Thoracic aorta (tissue), 2 donors: ENCODE measurements at places on chromosomes 2 and 18. TPM values are rescaled to one million over a fixed set of nuclear protein-coding genes. Genes with fewer than 3 reads are reported as not detected.

- no peaks in the 10 kb centered on the region for H3K4me1 ChIP-seq
- H3K27ac ChIP-seq: no peak overlapping the region
- H3K36me3 ChIP-seq: no peaks in the 10 kb centered on the region
- no peaks in the 10 kb centered on the region for H3K27me3 ChIP-seq
Measured at GRCh38 chr2:161979490-161979889, 94.5 kb downstream of the DPP4 start.

NOL4 gene
- total RNA-seq: not detected

SLC4A5 gene
- 2.2 TPM for total RNA-seq

- H3K4me1 ChIP-seq: peaks cover 38% of the 10 kb centered on the region
- DNase-seq: no peak
- H3K36me3 ChIP-seq: no peaks in the 10 kb centered on the region
- H3K4me3 ChIP-seq: no peak overlapping the region
- H3K27ac ChIP-seq: no peak overlapping the region
- H3K27me3 ChIP-seq: no peaks in the 10 kb centered on the region
Measured at GRCh38 chr2:143720095-143720664, 591.0 kb downstream of the ARHGAP15 start.

DNA sequence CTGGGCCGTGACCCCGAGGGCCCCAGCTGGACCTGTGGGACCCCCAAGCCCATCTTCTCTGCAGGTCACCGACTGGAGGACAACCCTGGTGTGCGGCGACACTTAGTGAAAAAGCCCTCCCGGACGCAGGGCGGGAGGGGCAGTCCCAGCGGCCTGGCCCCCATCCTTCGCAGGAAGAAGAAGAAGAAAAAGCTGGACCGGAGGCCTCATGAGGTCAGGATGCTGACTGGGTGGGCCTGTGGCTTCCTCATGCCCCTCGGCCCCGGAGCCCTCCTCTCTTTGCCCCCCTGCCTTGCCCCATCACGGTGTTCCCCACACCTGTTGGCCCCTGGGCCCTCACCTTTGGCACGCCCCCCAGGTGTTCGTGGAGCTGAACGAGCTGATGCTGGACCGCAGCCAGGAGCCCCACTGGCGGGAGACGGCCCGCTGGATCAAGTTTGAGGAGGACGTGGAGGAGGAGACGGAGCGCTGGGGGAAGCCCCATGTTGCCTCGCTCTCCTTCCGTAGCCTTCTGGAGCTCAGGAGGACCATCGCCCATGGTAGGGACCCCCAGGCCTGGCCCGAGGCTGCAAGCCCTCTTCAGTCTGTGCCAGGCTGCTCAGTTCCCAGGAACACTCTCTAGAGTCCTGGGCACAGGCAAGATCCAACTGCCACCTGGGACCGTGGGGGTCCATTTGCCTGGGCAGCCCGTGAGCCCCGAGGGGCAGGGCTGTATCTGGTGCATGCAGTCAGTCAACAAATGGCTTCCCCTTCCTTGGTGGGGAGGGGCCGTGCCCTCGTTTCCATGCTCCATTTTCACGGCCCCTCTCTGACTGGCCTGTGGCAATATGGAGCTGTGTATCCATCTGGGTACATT is 4.7 kb downstream of the SLC4A3 start:
- H3K36me3 ChIP-seq: no peaks in the 10 kb centered on the region
- no peaks in the 10 kb centered on the region for H3K27me3 ChIP-seq
- no peak overlapping the region for H3K4me3 ChIP-seq
- peaks cover 3% of the 10 kb centered on the region for H3K4me1 ChIP-seq
- H3K27ac ChIP-seq: no peak overlapping the region

- no peak for DNase-seq
- no peaks in the 10 kb centered on the region for H3K4me1 ChIP-seq
- no peaks in the 10 kb centered on the region for H3K27me3 ChIP-seq
- no peak overlapping the region for H3K4me3 ChIP-seq
- H3K27ac ChIP-seq: no peak overlapping the region
Measured at GRCh38 chr2:223538920-223539440, 63.2 kb downstream of the SCG2 start.

ESPNL gene
- not detected for total RNA-seq

ABHD1 gene
- total RNA-seq: not detected

GRCh38 chr18:63142594-63143225 is 176.9 kb downstream of the BCL2 start:
- no peaks in the 10 kb centered on the region for H3K27me3 ChIP-seq
- no peak overlapping the region for H3K27ac ChIP-seq
- DNase-seq: no peak
- H3K4me3 ChIP-seq: no peak overlapping the region

GRCh38 chr18:34661464-34662087 is 48.5 kb upstream of the DTNA start:
- no peaks in the 10 kb centered on the region for H3K36me3 ChIP-seq
- H3K4me1 ChIP-seq: peaks cover 20% of the 10 kb centered on the region
- no peak overlapping the region for H3K4me3 ChIP-seq
- peak overlapping the region; percentile 5 for H3K27ac ChIP-seq

DNA sequence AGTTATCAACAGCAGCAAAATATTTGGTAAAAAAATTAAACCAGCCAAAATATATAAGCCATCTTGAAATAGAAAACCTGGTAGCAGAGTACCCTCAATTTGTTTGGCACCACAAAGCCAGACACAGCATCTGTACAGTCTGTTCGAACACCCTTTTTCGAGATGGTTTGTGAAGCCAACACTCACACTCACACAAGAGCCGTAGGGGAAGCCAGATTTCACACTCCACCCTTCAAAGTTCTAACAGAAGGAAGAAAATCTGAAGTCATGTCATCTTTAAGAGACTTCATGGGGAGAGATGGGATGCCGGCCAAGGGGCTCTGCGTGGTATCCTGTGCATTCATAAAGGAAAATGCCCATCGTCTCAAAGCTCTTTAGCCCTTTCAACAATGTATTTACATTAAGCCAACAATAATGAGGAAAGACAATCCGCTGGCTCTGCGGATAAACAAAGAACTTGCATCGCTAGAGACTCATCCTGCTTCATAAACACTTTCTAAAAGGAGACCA is 451.5 kb upstream of the CHST9 start:
- H3K4me1 ChIP-seq: no peaks in the 10 kb centered on the region
- H3K27me3 ChIP-seq: no peaks in the 10 kb centered on the region
- no peak overlapping the region for H3K27ac ChIP-seq
- H3K4me3 ChIP-seq: no peak overlapping the region
- DNase-seq: no peak

- no peaks in the 10 kb centered on the region for H3K27me3 ChIP-seq
- H3K4me3 ChIP-seq: no peak overlapping the region
- H3K27ac ChIP-seq: no peak overlapping the region
- no peaks in the 10 kb centered on the region for H3K36me3 ChIP-seq
- DNase-seq: no peak
- H3K4me1 ChIP-seq: no peaks in the 10 kb centered on the region
Measured at GRCh38 chr2:213021971-213022899, 129.2 kb downstream of the IKZF2 start.

CROCC2 gene
- not detected for total RNA-seq

SEPTIN2 gene
- 289 TPM for total RNA-seq

TAF1B gene
- total RNA-seq: 8.3 TPM

DNA sequence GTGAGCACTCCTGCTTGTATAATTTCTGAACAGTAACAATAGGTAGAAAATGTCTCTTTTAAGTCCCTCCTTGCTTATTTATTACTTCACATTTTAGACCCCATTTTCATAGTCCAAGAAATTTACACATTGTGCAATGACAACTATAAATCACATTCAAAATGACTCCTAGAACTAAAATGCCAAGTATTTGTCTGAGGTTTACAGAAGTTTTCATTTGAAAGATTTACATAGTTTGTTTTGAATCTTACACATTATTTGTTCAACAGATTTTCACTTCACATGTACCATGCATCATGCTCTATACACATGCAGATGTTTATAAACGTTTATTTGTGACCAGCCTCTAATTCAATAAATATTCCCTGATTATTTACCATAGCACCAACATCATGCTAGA is 15.7 kb upstream of the TRIB2 start:
- H3K27me3 ChIP-seq: no peaks in the 10 kb centered on the region
- H3K4me1 ChIP-seq: peaks cover 28% of the 10 kb centered on the region
- no peak for DNase-seq
- H3K27ac ChIP-seq: no peak overlapping the region
- H3K4me3 ChIP-seq: no peak overlapping the region

BARD1 gene
- 15.4 TPM for total RNA-seq

ANKRD53 gene
- total RNA-seq: 0.49 TPM
